Activated CD8-positive, alpha-beta T cell treated with anti-CD3 and anti-CD28 coated beads for 36 hours (primary cell): ENCODE measurements at places on chromosomes 2 and 18.

- DNase-seq, result no peak
These were observed 667.6 kb downstream of the STK39 start for GRCh38 chr2:167579826-167580225.

DNA sequence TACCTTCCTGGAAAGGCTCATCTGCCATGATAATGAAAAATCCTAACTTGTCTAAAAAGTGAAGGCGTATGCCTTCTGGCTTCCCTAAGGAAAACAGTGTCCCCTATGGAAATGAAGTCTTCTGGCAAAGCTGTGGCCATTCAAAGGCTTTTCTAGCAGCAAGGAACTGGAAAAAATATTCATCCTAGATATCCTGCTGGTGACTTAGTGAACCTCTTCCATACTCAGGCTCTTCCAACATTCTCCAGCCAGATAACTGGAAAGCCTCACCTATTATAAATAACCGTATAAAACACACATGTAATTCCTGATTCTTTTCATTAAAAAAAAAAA, 84.7 kb downstream of the RBMS1 start:
- no peak for DNase-seq

DNA sequence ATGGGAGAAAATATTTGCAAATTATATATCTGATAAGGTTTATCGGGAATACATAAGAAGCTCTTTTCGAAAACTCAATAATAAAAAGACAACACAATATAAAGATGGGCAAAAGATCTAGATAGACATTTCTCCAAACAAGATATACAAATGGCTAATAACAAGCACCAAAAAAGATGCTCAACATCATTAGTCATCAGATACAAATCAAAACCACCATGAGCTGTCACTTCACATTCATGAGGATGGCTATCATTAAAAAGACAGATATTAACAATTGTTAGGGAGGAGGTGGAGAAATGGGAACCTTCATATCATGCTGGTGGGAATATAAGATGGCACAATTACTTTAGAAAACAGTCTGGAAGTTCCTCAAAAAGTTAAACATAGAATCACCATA, 48.1 kb downstream of the HS1BP3 start:
- DNase-seq, result no peak

DNA sequence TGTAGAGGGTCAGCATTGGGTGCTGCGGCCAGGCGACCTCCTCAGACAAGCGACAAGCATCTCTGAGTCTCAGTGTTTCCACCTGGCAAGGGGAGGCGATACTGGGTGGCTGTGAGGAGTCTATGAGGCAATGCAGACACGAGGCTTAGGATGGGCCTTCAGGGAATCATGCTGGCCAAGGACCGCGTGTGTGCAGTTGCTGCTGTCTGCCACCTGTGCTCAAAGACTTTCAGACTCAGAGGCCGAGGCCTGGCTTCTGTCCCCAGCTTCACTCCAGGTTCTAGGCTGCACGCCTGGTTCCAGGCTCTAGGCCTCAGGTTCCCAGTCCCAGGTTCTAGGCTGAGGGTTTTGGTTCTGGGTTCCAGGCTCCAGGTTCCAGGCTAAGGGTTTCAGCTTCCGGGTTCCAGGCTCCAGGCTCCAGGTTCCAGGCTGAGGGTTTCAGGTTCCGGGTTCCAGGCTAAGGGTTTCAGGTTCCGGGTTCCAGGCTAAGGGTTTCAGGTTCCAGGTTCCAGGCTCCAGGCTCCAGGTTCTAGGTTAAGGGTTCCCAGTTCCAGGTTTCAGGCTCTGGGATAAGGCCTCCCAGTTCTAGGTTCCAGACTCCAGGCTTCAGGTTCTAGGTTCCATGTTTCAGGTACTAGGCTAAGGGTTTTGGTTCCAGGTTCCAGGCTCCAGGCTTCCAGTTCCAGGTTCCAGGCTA, 14.8 kb downstream of the LRRFIP1 start:
- DNase-seq, result no peak

GRCh38 chr2:185676316-185676715, 62.3 kb upstream of the FSIP2 start:
- DNase-seq, result no peak

GRCh38 chr2:105584435-105585010, 160.2 kb upstream of the NCK2 start:
- DNase-seq, result peak; percentile 22

DNA sequence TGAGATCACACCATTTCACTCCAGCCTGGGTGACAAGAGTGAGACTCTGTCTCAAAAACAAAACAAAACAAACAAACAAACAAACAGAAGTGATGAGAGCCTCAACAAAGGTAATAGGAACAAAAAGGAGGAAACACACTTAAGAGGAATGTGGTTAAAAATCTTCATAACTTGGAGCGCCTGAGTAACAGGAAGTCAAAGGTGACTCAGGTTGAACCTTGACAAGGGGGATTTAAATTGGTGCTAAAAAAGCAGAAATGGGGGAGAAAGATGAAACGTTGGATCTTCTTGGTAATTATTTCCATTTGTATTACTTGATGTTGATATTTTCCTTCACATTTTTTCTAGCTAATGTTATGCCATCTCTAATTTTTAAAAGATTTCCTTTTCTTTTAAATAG, 318.5 kb upstream of the TCF4 start:
- no peak for DNase-seq

GRCh38 chr2:71773218-71773617, 319.9 kb downstream of the DYSF start:
- DNase-seq, result no peak

- DNase-seq, result no peak
These were observed 93.8 kb downstream of the USP34 start for GRCh38 chr2:61377046-61377445.

DNA sequence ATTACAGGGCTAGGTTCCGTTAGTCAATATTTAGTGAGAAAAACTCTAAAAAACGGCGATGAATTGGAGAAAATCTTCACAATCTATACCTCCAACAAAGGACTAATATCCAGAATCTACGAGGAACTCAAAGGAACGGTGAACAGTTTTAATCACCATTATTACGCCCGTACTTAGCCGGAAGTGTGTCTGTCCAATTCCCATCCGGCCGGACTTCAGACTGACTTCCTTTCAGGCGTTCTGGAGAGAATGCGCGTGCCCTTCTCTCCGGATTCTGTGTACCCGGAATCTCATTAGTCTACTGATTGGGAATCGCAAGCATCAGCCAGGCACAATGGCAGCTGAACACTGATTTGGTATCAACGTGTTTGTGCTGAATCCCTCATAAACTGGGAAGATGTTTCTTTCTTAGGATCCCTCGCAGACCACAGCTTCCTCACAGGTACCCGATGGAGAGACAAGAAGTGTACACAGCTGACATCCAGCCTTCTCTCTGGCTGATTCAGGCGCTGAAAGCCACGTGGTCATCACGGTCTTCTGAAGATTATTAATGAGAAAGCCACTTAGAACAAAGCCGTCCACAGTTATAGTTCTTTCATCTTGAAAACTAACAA, 239.9 kb downstream of the ZNF516 start:
- no peak for DNase-seq

DNA sequence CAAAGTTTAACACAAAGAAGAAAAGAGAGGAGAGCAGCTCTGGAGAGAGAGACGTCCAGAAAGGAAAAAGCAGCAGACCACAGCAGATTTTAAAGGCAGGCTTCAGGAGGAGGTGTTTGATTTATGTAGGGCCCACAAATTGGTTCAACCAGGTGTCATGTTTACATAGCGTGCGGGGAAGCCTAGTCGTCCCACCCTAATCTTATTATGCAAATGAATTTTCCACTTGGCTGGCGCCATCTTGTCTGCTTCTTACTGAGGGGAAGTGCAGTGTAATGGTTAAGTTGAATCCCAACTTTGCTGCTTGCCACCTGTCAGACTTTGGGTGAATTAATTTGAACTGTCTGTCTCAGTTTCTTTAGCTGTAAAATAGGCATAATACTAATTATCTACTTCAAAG, 282.4 kb upstream of the CYRIA start:
- no peak for DNase-seq

- DNase-seq, result peak; percentile 37
These were observed 868 bp downstream of the HSBP1L1 start for GRCh38 chr18:79965119-79965902.

DNA sequence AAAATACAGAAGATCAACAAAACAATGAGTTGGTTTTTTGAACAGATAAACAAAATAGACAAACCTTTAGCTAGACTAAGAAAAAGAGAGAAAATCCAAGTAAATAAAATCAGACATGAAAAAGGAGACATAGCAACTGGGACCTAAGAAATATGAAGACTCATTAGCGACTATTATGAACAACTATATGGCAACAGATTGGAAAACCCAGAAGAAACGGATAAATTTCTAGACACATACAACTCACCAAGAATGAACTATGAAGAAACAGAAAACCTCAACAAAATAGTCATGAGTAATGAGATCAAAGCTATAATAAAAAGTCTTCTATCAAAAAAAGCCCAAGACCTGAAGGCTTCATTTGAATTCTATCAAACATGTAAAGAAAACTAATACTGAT, 59.3 kb downstream of the EPB41L3 start:
- no peak for DNase-seq

DNA sequence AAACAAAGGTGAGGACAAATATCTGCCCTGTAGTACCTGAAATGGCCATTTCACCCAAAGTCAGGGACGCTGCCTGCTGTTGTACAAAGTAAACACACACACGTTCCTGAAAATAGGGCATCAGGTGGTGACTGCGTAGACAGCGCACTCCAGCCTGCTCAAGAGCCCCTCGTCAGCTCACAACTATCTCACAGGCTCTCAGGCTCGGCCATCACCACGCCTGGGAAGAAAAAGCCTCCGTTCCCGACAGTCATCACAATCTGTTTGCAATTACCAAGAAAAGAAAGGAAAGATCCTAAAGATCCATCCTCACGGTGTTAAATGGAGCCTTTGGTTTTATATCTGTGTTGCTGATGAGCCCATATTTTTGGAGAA, 230.2 kb downstream of the ZNF516 start:
- DNase-seq, result no peak

DNA sequence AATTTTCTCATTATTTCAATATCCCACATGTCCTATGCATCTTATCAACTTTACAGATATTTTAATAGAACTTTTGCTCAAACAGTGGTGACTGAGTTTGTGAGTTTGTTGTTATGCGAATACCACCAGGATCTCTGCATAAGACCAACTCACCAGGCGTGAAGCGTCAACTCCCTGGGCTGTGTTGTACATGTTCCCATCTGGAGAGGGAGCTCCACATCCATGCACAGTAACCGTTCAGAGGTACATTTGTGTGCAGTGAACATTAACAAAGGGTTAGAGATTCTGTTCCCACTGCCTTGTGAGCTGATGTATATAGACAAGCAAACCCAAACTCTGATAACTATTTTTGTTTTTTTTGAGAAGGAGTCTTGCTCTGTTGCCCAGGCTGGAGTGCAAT, 188.7 kb downstream of the MYT1L start:
- DNase-seq, result no peak

- DNase-seq, result no peak
These were observed 10.2 kb downstream of the ZNF514 start for GRCh38 chr2:95149397-95149984.

- peak; percentile 72 for DNase-seq
These were observed 22.8 kb downstream of the ZSCAN30 start for GRCh38 chr18:35267161-35267651.

GRCh38 chr18:76491776-76492668, 3.0 kb downstream of the ZNF516 start:
- peak; percentile 47 for DNase-seq

DNA sequence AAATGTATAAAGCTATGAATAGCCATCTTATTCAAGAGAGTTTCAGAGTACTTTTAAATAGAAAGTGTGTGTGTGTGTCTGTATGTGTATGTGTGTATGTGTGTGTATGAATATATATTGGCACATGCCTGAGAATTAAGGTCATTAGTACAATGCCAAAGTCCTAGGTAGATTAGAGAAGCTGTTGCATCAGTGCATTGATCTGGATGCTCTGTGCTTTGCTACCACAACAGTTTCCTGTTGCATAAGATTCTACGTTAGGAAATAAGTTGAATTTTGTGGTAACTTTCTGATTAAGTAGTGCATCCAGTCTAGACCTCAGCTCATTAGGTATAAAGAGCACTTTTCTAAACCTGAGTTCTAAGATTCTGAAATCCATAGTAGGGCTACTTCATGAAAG, 1102.8 kb upstream of the KLHL29 start:
- no peak for DNase-seq

DNA sequence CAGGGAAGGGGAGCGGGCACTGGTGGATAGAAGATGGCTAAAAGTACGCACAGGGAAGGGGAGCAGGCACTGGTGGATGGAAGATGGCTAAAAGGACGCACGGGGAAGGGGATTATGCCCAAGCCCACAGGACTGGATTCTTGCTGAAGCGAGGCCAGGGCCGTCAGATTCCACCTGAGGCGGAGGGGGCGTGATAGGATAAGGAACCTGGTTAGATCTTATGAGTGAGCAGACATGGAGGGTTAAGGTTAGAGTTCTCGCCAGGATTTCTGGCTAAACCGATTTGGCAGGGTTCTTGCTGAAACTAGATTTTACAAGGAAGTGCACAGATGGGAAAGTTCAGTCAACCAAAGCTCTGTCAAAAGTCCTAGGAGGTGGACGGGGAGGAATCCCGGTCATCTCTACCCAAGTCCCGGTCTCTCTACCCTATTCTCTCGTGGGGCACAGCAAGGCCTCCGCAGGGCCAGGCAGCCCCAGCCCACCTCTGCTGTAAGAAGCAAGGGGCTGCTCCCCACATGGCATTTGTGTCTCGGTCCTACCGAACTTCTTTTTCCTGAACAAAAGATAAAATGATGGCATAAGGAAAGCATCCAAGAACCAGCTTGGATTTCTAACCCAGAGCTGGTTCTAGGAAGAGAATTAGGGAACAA, 140.8 kb downstream of the PTGR3 start:
- DNase-seq, result no peak

DNA sequence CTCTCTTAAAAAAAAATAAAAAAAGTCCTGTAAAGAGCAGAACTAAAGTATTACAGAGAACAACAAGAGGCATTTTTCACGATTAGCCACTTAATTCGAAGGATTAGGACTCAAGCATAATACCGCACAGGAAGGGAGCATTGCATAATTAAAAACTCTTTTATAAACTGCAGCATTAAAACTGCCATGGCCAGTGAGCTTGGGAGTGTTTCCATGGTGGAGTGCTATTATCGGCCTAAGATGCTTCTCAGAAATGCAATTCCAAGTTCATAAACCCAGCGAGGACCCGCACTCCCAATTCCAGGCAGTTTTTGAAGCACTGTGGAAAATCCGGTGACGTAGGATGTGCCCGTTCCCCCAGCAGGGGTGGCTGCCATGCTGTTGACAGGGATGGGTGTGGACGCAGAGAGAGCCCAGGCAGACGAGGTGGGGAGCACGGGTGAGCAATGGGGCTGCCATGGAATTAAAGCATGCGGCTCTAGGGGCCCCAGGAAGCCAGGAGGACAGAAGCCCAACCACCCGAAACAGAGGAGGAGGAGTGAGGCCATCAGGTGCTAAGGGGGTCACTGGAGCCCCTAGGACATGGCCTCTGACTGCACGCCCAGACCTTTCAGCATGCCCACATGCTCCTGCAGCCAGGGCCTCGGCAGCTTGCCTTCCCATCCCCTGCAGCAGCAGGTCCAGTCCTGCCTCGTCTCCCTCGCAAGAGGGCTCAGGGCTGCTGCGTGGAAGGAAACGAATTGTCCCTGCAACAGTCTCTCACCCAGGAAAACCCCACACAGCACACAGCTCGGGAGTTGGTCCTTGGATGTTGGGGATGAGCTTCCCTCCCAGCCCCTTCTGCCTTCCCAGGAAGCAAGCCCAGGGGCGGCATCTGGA, 233.4 kb downstream of the NDUFA10 start:
- DNase-seq, result no peak

- no peak for DNase-seq
These were observed 106.5 kb upstream of the MAP3K20 start for GRCh38 chr2:172969166-172969565.
